ENCODE measurements at places on chromosomes 16 and 17. TPM values are rescaled to one million over a fixed set of nuclear protein-coding genes. Genes with fewer than 3 reads are reported as not detected.

- no peak for DNase-seq
Measured at GRCh38 chr17:14325618-14326167, 24.8 kb downstream of the HS3ST3B1 start.

Gene FBXL16
- total RNA-seq: 1.4 TPM

Gene TMC6
- total RNA-seq: 5.3 TPM

GRCh38 chr16:21156767-21157467 is 1.6 kb upstream of the LDAF1 start:
- DNase-seq: peak; percentile 69

DNA sequence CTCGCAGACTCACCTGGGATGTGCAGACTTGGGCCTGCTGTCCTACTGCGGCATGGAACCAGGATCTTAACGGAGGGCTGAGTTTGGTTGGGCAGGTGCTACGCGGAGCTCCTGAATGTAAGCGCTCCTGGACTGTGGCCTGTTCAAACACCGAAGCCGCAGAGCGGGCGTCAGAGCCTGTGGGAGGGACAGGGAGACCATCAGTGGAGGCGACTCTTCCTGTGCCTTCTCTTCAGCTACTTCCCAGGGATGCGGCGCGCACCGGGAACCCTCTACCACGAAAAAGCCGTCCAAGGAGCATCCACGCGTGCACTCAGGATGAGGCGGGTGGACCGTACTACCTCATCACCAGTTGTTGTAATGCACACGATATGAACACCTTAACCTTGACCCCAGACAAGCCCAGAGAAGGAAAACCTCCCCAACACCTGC is 2.0 kb downstream of the USP36 start:
- DNase-seq: no peak

DNA sequence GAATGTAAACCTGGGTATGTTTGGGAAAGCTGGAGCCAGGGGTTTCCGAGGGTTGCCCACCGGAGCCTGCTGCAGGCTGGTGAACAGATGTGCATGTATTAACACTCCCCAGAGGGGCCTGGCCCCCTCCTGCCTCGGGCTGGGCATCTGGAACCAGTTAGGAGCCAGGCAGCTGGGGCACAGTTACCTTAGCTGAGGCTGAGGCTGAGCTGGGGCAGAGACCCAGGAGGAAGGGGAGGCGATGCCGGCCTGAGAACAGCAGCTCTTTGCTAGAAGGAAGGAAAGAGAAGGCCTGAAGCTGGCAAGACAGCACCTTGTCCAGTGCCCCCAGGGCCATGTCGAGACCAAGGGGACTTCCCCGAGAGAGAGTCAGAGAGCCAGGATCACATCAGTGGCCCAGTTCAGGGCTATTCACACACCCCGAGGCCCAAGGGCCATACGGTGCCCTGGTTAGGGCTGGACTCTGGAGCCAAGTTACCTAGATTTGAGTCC is 65.8 kb downstream of the RMI2 start:
- DNase-seq: no peak

Gene BAHCC1
- 18.6 TPM for total RNA-seq

GRCh38 chr16:12613131-12613991 is 190.3 kb downstream of the CPPED1 start:
- no peak for DNase-seq

GRCh38 chr17:80731323-80731722 is 186.7 kb downstream of the RPTOR start:
- DNase-seq: no peak

GRCh38 chr17:63345611-63346010 is 100.5 kb downstream of the CYB561 start:
- no peak for DNase-seq

DNA sequence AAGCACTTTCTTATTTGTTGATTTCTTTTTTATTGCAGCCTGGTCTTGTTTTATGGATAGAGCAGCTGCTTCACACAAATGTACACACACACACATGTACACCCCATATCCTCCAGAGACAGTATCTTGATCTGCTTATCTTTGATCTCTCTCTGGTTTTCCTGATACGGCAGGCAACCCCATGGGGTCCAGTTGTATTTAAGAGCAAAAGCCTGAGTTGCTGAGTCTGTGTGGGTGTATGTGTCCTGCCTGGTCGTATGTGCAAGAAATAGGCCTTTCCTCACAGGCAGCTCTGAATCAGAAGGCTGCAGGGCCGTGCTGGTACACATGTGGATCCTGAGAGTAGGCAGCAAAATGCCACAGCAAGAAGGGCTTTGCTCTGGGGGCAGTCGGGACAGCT is 14.6 kb upstream of the LGALS9 start:
- no peak for DNase-seq

Gene KATNIP
- total RNA-seq: 12.8 TPM

Gene KRTAP1-5
- not detected for total RNA-seq

DNA sequence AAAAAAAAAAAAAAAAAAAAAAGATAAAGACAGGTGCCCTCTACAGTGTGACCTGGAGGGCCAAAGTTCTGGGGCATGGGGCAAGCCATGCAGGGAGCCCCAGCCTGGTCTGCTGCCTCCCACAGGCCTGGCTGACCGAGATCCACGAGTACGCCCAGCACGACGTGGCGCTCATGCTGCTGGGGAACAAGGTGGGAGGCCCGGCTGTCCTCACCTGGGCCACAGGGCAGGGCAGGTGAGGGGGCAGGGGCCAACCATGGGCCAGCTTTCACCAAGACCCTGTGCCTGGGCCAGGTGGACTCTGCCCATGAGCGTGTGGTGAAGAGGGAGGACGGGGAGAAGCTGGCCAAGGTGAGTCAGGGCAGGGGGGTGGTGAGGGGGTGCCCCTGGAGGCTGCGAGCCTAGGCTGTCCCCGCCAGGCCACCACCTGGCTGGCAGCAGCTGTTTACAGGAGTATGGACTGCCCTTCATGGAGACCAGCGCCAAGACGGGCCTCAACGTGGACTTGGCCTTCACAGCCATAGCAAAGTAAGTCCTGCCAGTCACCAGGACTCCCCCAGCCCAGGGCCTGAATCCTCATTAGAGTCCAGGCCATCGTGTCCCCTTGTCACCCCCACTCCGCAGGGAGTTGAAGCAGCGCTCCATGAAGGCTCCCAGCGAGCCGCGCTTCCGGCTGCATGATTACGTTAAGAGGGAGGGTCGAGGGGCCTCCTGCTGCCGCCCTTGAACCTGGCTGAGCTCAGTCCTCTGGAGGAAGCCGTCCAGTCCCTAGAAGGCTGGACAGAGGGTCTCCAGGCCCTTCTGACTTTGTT is 2.7 kb upstream of the TRAF7 start:
- no peak for DNase-seq

DNA sequence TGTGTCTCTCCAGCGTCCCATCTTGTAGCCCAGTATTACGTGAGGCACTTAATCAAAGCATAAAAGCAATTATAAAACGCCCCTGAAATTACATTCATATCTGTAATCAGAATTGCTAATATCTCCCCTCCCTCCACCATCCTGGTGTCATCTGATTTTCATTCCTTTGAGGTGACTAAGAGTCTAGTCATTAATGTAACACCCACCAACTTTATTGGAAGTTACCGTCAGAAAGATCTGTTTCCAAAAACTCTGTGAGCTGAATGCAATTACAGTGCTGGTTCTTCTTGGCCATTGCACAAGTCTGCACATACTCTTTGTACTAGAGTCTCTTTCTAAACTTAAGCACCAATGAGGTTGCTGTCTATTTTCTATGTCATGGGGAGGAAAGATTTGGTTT is 12.5 kb upstream of the MAF start:
- no peak for DNase-seq

DNA sequence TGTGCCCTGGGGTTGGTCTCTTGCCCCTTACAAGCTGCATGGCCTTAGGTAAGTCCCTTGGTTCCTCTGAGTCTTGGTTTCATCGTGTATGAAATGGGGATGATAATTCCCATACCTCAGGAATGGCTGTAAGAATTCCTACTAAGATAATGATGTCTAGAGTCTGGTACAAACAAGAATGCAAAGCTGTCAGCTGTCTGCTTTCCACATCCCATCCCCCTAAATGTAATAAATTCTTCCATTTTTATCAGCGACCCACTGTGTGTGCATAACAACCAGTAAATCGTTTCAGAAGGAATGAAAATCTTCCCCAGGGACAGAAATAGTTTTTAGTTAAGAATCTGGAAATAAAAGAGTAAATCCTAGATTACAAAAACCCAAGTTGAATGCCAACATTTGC is 95.4 kb downstream of the CPPED1 start:
- no peak for DNase-seq

GRCh38 chr16:56817056-56817455 is 48.0 kb upstream of the SLC12A3 start:
- DNase-seq: no peak

DNA sequence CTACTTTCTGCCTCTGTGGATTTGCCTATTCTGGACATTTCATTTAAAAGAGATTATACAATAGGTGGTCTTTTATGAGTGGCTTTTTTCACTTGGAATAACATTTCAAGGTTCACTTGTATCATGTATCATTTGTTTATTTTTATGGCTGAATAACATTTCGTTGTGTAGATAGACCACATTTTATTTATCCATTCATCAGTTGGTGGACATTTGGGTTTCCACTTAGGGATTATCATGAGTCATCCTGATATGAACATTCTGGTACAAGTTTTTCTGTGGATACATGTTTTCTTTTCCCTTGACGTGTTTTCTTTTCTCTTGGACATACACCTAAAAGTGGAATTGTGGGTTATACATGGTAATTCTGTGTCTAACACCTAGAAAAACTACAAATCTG is 25.3 kb downstream of the PRSS54 start:
- DNase-seq: no peak

DNA sequence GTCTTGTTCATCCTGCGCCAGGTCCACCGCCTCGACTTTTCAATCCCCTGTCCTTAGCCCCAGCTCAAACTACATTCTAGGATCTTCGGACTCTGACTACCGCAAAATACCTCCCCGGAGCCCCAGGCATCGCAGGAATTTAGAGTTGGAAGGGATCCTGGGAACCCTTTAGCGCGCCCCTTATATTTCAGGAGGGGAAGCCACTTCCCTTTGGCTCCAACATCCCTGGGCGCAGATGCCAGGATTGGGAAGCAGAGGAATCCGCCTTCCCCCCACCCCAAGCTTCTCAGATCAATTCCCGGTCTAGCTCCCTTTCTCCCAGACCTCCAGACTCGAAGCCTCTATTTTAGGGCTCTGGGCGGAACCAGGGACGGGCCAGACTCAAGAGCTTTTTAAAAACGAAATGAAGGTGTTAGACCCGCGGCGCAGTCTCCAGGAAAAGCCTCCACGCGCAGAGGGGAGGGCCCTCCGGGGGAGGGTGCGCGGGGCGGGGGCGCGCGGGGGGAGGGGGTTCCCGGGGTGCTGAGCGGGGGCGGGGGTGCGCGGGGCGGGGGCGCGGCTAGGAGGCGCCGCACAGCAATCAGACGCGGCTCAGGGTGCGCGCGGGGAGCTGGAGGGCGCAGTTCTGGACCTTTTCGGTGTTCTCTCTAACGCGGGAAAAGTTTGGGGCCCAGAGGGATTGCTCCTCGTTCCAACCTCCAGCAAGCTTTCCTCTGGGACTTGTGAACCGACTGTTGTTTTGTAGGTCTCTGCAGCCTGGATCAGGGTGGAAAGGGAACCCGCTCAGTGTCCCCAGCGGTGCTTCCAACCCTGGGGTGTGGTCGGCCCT is 1.6 kb downstream of the AHSP start:
- DNase-seq: no peak

DNA sequence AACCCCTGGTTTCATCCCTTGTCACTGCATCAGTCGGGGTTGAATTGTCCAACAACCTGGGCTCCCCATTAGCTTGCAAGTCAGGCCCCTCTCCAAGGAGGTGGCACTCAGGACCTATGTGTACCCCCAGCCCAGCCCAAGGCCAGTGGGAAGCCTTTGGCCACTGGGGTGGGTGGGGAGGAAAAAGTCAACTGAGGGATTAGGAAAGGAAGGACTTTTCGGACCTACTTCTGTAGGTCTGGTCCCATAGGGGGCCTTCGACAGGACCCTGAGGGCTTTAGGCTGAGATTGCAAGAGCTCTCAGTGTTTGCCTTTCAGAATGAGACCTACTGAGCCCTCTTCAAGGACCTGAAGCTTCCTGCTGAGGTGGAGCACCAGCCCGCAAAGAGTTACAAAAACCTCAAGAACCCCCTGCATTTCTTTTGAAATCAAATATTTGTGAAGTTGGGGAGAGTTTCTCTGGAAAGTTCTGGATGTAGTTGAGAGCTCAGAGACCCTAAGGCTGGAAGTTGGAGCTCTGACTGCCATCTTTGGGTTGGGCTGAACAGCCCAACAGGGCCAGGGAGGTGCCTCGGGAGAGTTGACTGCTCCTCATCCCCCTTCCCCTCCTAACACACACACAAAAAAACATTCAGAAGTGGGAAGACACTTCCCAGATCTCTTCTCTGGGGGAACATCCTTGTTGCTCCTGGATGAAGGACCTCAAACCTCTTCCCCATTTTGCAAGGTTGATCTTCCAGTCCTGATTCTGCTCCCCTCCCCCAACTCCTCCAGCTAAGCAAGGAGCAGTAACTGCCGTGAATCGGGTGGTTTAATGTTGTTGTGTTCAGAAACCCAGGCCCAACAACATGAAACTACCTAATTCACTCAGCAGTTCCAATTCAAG is 5.8 kb upstream of the HOXB9 start:
- DNase-seq: peak; percentile 12

GRCh38 chr16:12964461-12964860 is 63.1 kb downstream of the SHISA9 start:
- DNase-seq: no peak

DNA sequence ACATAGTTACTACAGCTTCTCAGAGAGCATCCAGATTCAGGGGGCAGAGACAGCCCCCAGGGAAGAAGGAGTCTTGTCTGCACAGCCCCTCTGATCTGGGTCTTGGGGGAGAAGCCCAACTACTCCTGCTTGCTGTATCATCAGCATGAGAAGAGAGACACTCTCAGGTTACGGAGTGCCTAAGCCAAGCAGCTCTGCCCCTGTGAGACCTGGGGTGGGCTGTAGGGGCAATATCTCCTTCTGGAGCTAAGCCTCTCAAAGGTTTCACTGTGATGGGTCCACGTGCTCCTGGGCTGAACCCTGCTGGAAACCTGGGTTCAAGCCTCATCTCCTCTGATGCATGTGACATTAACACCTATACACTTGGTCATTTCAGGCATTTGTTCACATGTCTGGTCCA is 123.2 kb downstream of the CPPED1 start:
- no peak for DNase-seq

Gene PCGF2
- 5.2 TPM for total RNA-seq

DNA sequence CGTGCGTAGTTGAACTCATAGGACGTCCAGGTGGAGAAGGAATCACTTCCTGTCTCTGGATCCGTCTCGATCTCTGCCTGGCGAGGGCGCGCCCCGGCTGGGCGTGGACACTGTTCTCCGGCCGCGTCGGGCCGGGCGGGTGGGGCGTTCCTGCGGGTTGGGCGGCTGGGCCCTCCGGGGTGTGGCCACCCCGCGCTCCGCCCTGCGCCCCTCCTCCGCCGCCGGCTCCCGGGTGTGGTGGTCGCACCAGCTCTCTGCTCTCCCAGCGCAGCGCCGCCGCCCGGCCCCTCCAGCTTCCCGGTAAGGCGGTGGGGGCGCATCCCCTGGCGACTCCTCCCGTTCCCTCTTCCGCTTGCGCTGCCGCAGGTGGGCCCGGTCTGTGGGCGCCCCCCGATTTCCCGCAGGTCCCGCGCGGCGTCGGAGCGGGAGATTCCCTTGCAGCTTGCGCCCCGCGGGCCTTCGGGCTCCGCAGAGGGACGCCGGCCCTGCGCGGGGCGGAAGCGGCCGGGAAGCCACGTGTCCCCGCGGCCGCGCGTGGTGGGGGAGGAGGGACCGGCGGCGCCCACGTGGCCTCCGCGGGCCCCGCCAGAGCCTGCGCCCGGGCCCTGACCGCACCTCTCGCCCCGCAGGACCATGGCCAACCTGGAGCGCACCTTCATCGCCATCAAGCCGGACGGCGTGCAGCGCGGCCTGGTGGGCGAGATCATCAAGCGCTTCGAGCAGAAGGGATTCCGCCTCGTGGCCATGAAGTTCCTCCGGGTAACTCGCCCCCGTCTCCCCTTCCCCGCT is at the start of gene NME2:
NME2 (plus strand) TSS at position 214 of the 789 bp plus-strand sequence; CDS start at position 634, 420 bp downstream.
- peak; percentile 95 for DNase-seq

- no peak for DNase-seq
Measured at GRCh38 chr16:9826656-9827055, 355.6 kb downstream of the GRIN2A start.

All from sigmoid colon (tissue), 7 donors.